ENCODE measurements at places on chromosomes 1 and 21.

- no peak for DNase-seq
Measured at GRCh38 chr1:225888289-225888897, 553 bp downstream of the LEFTY1 start.

GRCh38 chr1:47351305-47351704 lies 17.7 kb downstream of the CMPK1 start:
- no peak for DNase-seq

DNA sequence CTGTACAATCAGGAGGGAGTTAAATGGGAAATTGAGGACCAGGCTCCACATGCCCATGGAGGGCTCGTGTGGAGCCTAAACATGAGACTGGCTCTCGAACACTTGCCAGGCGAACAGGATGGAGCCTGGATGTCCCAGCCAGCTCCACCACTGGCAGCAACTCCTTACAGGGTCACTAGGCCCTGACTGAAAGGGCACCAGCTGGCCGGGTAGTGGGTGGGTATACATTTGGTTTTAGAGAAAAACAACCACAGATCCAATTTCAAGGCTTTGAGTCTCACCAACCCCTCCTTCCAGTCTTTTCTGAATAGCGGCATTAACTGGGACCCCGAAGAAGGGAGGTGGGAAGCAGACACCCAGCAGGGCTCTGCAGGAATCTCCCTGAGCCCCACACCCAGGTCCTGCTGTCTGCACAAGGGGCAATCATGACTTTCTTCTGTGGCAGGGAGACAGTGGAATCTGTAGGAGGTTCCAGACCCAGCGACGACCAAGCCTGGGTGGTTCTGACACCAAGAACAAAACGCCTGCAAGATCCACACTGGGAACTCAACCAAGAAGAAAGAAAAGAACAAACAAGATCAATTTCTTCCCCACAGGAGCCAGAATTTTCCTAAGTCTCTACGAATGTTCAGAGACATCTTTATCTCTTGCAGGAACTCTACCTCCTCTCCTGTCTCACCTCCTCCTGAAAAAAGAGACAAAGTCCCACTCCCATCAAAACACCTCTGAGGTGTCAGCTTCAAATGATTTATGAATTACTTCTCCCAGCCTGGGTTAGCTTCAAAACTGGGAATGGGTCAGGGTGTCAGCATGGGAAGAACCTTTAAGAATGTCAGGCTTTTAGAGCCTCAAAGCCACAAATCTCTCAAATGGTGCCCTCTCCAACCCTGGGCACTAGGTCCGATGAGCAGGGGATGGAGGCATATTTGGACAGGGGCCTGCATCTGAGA lies 26.5 kb upstream of the SRP9 start:
- no peak for DNase-seq

DNA sequence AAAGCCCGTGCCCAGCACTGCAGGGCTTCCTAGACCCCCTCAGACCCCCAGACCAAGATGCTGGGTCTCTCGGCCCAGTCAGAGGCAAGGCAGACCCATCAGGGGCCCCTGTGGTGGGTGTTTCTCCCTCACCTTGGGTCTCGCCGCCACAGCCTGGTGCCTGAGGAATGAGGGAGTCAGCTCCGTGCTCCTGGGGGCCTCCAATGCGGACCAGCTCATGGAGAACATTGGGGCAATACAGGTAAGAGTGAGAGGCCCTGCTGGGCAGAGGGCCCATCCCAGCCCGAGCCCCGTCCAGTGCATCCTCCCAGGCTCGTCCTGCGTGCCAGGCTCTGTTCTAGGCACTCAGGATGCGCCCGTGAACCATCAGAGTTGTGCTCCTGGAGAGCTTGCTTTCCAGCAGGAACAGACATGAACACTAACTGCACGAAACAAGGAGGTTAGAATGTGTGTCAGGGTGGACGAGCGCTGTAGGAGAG lies 51.5 kb downstream of the KCNAB2 start:
- no peak for DNase-seq

DNA sequence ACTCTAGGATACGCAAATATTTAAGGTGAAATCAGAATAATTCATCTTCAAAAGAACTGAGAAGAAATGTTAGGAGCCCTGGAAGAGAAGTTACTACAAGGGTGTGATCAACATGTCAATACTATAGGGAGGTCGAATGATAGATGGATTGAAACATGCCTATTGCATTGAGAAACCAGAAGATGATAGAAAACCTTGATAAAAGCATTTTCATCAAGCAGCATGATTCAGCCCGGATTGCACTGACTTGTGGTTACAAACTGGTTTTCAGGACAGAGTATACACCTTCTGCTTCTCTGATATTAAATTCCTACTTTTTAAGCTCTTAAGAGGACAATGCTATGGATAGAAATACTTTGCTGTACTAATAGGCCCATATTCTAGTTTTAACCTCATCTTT lies 164.2 kb downstream of the FMN2 start:
- no peak for DNase-seq

GRCh38 chr1:200183637-200184036 lies 156.1 kb downstream of the NR5A2 start:
- DNase-seq: no peak

GRCh38 chr1:102782144-102782543 lies 326.2 kb downstream of the COL11A1 start:
- DNase-seq: no peak

DNA sequence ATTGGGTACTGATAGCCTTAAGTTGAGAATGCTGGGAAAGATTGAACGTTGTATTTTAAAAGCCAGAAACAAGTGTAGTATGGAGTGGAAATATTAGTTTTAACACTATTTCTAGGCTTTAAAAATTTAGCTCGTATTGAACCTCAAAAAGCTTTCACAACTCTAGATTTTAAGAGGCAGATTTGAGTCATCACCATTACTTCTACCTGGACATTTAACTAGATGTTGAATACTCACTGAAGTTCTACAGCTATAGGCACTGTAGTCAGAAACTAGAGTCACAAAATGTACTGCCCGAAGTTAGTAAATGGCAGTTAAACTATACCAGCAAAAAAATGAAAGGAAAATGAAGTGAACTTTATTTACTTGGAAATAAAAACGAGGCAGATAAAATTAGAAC lies 96.5 kb downstream of the NEK7 start:
- no peak for DNase-seq

DNA sequence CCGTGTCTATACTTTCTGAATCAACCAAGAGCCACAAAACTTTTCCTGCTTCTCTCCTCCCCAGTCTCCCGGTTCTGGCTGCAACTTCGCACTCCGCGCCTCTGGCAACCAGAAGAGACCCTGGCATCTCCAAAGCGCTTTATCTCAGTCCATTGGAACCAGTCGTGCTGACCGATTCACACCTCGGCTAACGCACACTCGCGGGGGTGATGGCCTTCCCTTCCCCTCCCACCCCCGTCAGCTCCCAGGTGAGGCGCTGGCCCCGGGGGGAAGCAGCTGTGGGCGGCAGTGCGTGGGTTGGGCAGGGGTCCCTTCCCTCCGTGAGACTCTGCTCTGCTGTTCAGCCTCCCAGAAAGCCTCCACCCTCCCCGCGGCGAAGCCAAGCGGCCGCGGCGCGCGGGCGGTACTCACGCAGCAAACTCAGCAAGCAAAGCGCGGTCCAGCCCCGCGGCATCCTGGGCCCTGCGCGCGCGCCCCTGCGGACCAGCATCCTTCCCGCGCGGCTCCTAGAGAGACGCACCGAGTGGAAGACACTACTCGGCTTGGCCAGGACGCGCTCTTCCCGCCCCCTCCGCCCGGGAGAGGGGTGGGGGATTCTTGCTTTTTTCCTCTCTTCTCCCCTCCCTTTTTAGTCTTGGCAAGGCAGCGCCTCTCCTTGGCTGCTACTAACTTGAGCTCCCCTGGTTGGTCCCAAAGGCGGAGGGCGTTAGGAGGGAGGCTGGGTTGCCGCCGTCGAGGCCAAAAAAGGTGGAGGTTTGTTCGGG lies at the start of gene CD34:
Gene CD34 (minus strand): TSS at position 535 of the 764 bp plus-strand sequence. CDS start 45 bp downstream, at position 490.
- no peak for DNase-seq

- peak; percentile 89 for DNase-seq
Measured at GRCh38 chr1:25895365-25895990, 10.7 kb downstream of the STMN1 start.

DNA sequence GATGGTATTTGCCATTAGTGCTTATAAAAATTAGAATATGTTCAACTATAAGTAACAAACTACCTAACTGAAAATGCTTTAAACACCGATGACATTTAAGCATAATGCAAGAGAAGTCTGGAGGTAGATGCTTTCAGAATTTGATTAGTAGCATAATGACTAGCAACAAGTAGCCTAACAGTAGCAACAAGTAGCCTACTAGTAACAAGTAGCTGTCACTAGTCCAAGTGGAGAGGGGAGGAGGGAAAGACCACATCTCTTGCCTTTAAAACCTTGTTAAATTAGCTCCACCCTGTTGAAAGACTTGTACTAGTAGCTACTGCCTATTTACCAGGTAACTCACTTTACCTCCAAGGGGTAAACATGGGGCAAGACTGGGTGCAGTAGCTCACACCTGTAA lies 7.9 kb downstream of the GPR88 start:
- no peak for DNase-seq
